ENCODE measurements at places on chromosomes 3 and 15. TPM values are rescaled to one million over a fixed set of nuclear protein-coding genes. Genes with fewer than 3 reads are reported as not detected.

- peaks cover 1% of the 10 kb centered on the region for H3K36me3 ChIP-seq
- no peak overlapping the region for H3K27ac ChIP-seq
- H3K4me1 ChIP-seq: no peaks in the 10 kb centered on the region
- no peak for DNase-seq
- H3K27me3 ChIP-seq: no peaks in the 10 kb centered on the region
Observed at GRCh38 chr3:184942735-184943134, 130.8 kb downstream of the VPS8 start.

GRCh38 chr3:119613201-119613600 is 15.5 kb downstream of the PLA1A start:
- no peak for DNase-seq
- no peaks in the 10 kb centered on the region for H3K4me1 ChIP-seq
- H3K27ac ChIP-seq: no peak overlapping the region
- no peaks in the 10 kb centered on the region for H3K36me3 ChIP-seq
- peaks cover 19% of the 10 kb centered on the region for H3K27me3 ChIP-seq

DNA sequence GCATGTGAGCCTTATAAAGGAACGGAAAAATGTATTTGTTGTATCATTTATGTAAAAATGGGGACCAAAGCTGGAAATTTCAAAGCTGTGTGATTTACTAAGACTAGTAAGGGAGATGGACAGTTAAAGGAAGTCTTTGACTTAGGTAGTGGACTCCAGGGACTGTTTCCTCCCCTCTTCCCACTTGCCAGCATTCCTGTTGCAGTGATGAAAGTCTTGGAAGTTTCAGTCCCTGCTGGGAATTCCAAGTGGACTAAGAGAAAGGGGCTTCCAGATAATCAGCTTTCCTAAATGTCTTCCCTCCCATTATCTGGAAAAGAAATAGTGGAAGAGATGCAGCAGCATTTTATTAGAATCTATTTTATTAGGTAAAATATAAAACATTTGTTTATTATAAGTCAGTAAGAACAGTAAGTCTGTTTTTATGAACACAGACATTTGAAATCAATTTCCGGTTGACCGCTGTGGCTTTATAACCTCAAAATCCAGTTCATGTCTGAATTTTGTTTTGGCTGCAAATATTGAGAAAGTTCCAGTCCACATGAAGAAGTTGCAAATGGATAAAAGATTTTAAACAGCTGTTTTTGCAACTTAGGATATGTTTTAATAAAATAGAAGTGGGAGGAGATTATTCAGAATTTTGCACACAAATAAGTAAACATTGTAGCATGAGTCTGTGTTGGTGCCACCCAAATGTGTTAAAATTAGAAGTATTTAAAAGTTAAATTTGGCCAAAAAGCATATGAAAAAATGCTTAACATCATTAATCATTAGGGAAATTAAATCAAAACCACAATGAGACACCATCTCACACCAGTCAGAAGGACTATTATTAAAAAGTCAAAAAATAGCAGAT is 141.8 kb downstream of the IL20RB start:
- H3K27ac ChIP-seq: no peak overlapping the region
- H3K36me3 ChIP-seq: no peaks in the 10 kb centered on the region
- no peak for DNase-seq
- no peaks in the 10 kb centered on the region for H3K4me1 ChIP-seq
- H3K4me3 ChIP-seq: no peak overlapping the region

DNA sequence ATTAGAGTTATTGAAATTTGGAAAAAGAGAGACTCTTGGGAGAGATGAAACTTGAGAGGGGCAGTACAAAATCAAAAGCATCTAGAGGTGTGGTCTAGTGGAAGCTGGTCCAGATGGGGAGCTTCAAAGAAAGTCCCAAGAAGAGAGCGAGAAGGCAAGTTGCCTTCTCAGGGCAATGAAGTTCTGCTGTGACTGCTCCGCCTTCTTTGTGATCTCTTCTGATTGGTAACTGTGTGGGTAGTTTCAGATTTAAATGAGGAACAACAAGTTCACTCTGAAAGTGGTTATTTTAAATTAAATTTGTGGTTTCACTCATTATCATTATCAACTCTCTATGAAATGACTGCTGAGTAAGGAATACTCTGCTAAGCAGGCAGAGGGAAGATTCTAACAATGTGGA is 233.3 kb downstream of the NLGN1 start:
- no peak overlapping the region for H3K4me3 ChIP-seq
- no peak overlapping the region for H3K27ac ChIP-seq
- no peaks in the 10 kb centered on the region for H3K36me3 ChIP-seq
- H3K27me3 ChIP-seq: no peaks in the 10 kb centered on the region
- DNase-seq: no peak

DNA sequence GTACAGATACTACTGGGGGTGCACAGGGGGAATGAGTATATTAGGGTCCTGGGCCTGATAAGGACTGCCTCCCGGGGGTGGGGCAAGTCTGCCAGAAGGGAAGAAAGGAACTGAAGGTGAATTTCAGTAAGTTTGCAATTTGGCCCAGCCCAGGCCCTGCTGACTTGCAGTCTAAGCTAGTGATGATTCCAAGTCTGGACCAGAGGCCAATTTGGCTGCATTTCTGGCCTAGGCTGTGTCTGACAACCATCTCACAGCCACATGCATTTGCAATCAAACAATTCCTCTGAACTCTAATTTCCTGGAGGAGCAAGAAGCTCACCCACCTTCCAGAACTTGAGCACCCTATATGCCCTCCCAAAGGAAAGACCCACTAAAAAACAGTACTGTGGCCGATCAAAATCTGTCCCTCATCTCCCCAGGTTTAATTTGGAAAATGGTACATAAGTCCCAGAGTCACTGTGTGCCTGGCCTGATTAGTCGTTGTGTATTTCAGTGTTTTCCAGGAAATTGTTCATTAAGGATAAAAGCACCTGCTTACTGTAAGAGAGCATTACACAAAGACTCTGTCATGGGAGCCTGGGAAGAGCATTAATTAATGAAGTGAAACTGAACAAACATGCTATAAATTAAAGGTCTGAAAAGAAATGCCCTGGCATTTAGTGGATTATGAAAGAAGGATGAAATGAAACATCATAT is 114.5 kb downstream of the MEGF11 start:
- DNase-seq: no peak
- H3K4me3 ChIP-seq: no peak overlapping the region
- H3K27me3 ChIP-seq: no peaks in the 10 kb centered on the region

DNA sequence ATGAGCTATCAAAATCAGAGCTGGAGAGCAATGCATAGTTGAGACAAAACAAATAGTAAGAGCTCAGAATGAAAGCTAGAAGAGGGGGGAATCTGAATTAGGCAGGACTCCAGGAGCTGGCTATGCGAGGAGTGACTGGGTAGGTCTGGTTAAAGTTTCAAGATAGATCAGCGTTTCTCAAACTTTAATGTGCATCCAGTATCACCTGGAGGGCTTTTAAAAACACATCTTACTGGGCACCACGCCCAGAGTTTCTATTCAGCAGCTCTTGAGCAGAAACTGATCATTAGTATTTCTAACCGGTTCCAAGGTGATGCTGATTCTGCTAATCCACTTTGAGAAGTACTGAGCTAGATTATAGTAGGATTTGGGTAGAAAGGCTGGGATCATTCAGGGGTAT is 96.2 kb upstream of the ACP3 start:
- no peak overlapping the region for H3K27ac ChIP-seq
- H3K4me1 ChIP-seq: no peaks in the 10 kb centered on the region
- H3K27me3 ChIP-seq: peaks cover 2% of the 10 kb centered on the region
- no peak overlapping the region for H3K4me3 ChIP-seq
- no peaks in the 10 kb centered on the region for H3K36me3 ChIP-seq

DNA sequence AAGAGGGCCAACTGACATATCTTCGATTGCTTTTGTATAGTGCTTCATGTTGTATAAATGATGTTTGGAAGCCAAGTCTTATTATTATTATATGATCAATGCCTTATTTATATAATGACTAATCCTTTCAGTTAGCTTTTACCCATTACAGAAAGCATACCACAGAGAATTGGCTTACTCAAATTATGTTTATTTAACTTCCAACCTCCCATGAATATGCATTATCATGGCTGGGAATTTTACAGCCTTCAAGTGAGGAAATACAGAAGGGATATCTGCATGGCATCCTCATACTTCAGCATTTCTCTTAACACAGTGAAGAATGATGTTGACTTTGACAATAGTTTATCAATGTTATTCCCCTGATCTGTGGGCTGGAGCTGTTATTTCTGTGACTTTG is 225.9 kb upstream of the GAP43 start:
- no peaks in the 10 kb centered on the region for H3K4me1 ChIP-seq
- H3K27me3 ChIP-seq: no peaks in the 10 kb centered on the region
- DNase-seq: no peak

DNA sequence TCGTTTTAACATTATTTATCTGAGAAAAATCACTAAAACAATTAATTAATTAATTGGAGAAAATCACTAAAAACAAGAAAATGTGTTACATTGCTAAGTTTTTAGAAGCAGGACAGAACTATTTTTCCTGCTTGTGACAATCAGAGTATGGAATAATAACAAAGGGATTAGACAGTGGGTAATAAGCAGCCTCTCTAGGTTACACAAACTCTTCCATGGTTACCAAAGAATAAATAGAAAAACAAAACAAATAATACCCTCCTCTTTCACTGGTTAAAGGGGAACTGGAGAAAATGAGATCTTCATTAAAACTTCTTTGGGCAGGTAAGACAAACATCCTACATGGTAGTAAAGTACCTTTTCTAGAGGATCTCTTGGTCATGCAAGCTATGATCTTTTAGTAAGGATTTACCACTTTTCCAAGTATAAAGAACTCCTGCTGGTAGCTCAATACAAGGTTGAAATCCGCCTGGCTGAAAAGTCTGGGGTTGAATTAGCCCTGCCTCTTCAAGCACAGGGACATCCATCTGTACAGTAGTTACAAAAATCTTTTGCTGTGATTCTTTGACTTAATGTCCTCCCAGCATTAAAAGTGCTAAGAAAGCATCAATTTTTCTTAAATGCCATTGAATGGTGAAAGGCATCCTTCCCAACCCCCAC is 2.5 kb upstream of the PLCH1 start:
- no peak overlapping the region for H3K27ac ChIP-seq
- H3K36me3 ChIP-seq: no peaks in the 10 kb centered on the region
- peaks cover 10% of the 10 kb centered on the region for H3K4me1 ChIP-seq
- peaks cover 32% of the 10 kb centered on the region for H3K27me3 ChIP-seq

- DNase-seq: no peak
- H3K27ac ChIP-seq: no peak overlapping the region
- peaks cover 14% of the 10 kb centered on the region for H3K4me1 ChIP-seq
- H3K36me3 ChIP-seq: peaks cover 1% of the 10 kb centered on the region
Observed at GRCh38 chr3:150594150-150594549, 9.0 kb upstream of the SELENOT start.

- no peak overlapping the region for H3K4me3 ChIP-seq
- no peaks in the 10 kb centered on the region for H3K27me3 ChIP-seq
- no peaks in the 10 kb centered on the region for H3K36me3 ChIP-seq
- no peak for DNase-seq
- no peak overlapping the region for H3K27ac ChIP-seq
Observed at GRCh38 chr3:147793841-147794240, 384.7 kb downstream of the ZIC1 start.

The CHRFAM7A gene
- total RNA-seq: 0.77 TPM

- H3K4me1 ChIP-seq: peaks cover 70% of the 10 kb centered on the region
- peaks cover 33% of the 10 kb centered on the region for H3K36me3 ChIP-seq
- no peak overlapping the region for H3K27ac ChIP-seq
- DNase-seq: no peak
- no peak overlapping the region for H3K4me3 ChIP-seq
Observed at GRCh38 chr15:31486506-31486905, 159.9 kb downstream of the KLF13 start.

DNA sequence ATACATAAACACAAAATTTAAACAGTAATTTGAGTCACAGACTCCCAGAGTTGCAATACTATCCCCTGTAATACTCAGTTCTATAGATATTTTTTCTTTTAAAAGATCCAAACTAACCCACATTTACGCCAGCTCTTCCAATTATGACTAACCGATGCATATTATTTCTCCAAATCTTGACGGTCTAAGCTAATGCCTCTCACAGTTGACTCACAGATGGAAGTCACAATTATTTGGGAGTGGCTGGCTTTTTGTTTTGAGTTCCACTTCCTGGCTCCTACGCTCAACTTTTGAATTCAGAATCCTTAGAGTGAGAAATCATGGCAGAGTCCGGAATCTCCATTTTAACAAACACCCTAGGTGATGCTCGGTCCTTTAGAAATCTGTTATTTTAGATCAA is 749.9 kb downstream of the FHIT start:
- H3K27me3 ChIP-seq: no peaks in the 10 kb centered on the region
- DNase-seq: no peak
- no peaks in the 10 kb centered on the region for H3K36me3 ChIP-seq
- H3K4me3 ChIP-seq: no peak overlapping the region

DNA sequence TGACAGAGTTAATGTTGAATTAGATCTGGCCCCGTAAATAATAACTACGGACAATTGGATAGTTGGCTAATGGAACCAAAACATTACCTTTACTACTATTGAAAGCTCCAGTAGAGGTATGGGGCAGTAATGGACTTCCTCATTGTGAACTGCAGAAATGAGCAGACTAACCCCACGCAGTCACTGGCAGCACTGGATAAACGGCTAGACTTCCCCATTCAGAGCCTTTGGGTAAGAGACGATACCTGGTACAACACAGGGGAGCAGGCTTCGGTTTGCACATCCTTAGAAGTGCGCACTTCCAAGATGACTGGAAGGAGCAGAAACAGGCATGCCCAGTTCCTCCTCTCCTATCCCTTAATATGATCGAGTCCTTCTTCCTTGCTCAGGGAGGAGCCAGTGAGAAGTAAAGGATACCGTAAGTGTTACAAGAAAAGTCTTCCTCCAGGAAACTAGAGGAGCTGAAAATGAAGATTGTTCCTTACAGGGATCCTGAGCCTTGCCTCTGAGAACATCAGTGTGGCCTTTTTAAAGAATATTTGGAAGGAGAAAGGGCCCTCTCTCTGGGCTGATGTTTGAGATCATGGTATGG is 100.5 kb upstream of the NECTIN3 start:
- no peak overlapping the region for H3K27ac ChIP-seq
- H3K4me3 ChIP-seq: no peak overlapping the region
- H3K27me3 ChIP-seq: peaks cover 4% of the 10 kb centered on the region
- H3K4me1 ChIP-seq: no peaks in the 10 kb centered on the region
- no peaks in the 10 kb centered on the region for H3K36me3 ChIP-seq
- no peak for DNase-seq

- DNase-seq: no peak
- no peaks in the 10 kb centered on the region for H3K27me3 ChIP-seq
- H3K36me3 ChIP-seq: peaks cover 2% of the 10 kb centered on the region
Observed at GRCh38 chr15:42707068-42707467, 29.9 kb downstream of the CDAN1 start.

- no peak for DNase-seq
- peaks cover 68% of the 10 kb centered on the region for H3K36me3 ChIP-seq
- H3K27me3 ChIP-seq: no peaks in the 10 kb centered on the region
- no peak overlapping the region for H3K4me3 ChIP-seq
- peaks cover 29% of the 10 kb centered on the region for H3K4me1 ChIP-seq
Observed at GRCh38 chr3:9803494-9803893, 6.6 kb upstream of the TTLL3 start.

The KLHL6 gene
- total RNA-seq: 32.4 TPM

GRCh38 chr3:161101609-161102008 is 3.5 kb downstream of the B3GALNT1 start:
- H3K27ac ChIP-seq: no peak overlapping the region
- no peak for DNase-seq
- H3K27me3 ChIP-seq: peaks cover 20% of the 10 kb centered on the region
- no peaks in the 10 kb centered on the region for H3K36me3 ChIP-seq
- no peak overlapping the region for H3K4me3 ChIP-seq

The SLC27A2 gene
- total RNA-seq: 9.8 TPM

Data from activated CD8-positive, alpha-beta T cell treated with anti-CD3 and anti-CD28 coated beads for 36 hours (primary cell).